ENCODE measurements at places on chromosomes 1 and 21.

DNA sequence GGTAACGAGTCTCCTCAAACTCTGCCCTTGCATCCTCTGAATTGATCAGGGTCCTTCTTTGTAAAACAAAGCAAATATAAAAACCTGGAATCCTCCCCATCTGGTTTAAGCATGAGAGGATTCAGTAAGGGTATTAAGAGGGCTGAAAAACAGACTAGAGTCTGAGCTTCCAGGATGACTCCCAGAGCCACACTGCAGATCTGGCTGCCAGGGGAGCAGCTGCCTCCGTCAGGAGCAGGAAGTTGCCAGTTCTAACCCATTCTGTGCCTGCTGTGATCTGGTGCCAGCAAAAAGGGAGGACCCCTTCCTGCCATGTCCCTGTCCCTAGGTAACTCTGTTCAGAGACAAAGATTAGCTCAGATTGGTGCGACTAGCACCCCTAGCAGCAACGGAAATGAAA lies 27.5 kb downstream of the SERTAD4 start:
- DNase-seq, result no peak

DNA sequence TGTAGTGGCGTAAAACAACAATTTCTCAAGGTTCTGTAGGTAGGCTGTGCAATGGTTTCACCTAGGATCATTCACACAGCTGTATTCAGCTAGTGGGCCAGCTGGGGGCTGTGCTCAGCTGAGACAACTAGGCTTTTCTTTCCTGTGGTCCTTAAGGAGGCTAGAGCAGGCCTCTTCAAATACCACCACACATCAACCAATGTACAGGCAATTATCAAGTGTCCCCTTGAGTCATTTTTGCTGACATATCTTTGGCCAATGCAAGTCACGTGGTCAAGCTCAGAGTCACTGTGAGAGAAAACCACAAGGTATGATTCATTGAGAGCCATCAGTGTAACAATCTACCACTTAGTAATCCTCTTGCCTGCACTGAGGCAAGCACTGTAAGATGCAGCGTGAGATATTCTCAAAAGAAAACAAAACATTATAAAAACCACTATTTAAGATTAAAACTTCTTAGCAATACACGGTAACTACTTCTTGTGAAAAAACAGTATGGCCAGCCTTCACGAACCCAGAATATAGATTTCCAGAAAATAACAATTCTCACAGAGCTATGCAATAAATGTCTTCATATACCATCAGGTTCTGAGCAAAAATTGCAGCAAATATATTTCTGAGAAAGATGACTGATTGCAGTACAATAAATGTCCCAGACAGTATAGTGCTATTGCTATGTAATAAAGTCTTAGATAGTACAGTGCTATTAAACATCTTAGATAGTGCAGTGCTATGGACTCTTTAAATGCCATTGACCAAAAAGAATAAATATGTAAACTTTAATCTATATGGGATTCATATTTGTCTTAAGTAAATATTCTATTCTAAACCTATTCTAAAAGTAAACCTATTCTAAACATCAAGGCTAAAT lies 55.3 kb downstream of the NME7 start:
- DNase-seq, result peak; percentile 11

GRCh38 chr21:41059871-41060270 lies 108.1 kb upstream of the BACE2 start:
- DNase-seq, result no peak

DNA sequence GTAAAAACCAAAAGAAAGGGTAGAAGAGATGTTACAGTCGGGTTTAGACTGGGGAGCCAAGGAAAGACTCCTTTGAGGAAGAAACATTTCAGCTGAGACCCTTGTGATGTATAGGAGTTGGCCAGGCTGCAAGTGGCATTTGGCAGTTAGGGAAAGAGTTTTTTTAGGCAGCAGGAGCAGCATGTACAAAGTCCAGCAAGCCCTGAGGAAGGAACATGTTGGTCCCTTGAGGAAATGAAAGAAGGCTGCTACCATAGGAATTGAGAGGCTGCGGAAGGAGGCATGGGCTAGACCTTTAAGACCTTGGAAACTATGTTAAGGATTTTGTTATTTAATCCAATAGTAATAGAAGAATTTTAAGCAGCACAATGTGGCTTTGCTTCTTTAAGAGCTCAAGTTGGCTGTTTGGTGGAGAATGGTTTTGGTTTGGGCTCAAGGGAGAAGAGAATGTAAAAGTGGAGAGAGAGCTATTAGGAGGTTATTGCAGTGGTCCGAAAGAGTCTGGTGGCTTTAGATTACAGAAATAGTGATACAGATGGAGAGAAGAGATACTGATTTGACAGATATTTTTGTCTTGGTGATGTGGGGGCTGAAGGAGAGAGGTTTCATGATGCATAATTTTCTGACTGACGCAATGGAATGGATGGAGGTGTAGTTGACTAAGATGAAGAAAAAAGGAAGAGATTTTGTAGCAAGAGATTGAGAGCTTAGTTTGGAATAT lies 26.6 kb downstream of the SMAP2 start:
- DNase-seq, result no peak

- DNase-seq, result no peak
These were observed 363.6 kb upstream of the VAMP3 start for GRCh38 chr1:7407544-7407895.

- no peak for DNase-seq
These were observed 2.2 kb downstream of the TMED5 start for GRCh38 chr1:93177991-93178390.

GRCh38 chr1:38819040-38819439 lies 40.5 kb downstream of the RRAGC start:
- no peak for DNase-seq

- DNase-seq, result no peak
These were observed 40.3 kb downstream of the CD247 start for GRCh38 chr1:167477986-167478385.

DNA sequence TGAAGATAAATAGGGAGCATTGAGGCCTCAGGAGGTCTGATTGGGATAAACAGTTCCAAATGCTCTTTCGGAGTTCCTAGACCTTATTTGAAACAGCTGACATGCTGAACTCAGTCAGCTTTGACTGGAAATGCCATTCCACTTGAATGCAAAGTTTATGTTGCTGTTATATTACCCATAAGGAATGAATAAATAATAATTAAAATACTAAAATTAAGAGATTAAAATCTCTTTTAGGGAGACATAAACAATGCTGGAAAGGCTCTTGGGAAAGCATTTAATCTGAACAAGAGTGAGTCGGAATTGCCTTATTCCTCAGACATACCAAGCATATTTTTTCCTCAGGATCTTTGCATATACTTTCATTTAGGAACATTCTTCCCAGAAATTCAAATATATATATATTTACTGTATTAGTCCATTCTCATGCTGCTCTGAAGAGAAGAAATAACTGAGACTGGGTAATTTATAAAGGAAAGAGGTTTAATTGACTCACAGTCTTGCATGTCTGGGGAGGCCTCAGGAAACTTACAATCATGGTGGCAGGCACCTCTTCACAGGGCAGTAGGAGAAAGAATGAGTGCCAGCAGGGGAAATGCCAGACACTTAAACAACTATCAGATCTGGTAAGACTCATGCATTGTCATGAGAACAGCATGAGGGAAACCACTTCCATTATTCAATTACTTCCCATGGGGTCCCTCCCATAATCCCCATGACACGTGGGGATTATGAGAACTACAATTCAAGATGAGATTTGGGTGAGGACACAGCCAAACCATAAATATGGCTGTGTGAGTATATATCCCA lies 318.2 kb upstream of the PLXNA2 start:
- DNase-seq, result no peak

DNA sequence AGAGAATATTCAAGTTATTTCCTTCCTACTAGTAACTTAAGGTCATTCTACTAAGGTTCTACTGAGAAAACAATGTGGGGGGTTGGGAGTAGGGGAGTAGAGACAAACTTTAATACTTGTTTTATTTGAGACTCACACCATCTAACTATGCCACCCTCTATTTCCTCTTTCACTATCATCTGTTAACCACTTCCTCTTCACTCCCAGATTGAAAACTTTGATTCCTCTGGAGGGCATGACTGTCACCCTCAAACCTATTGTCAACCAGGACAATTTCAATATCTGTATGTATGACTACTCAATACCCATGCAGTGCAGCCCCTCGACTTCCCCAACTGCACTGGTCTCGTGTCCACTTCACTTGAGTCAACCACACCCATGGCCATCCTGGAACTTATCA lies 165.6 kb upstream of the POGK start:
- no peak for DNase-seq

DNA sequence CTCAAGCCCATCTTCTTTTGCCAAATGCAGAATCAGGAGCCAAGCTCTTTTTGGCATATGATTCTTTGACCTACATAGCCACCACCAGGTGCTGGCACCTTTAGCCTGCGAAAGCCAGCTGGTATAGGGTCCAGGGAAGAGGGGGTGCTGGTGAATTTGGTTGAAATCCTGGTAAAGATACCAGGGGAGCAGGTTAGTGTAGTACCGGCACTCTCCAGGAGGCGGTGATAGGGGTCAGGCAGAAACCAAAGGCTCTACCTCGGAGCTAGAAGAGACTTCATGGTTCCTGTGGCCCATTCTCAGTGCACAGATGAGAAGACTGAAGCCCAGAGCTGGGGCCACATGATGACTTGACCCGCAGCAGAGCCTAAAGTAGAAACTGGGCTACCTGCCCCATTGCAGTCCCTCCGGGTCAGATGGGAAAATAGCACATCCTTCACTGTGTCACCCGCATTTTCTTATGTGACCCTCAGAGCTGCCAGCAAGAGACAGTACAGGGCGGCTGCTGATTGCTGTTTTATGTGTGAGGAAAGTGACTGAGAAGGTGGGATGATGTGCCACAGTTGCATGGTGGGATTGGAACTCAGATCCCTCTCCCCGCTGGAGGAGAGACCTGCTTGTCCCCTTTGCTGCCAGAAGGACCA lies 36.0 kb upstream of the IL19 start:
- DNase-seq, result peak; percentile 71

- DNase-seq, result no peak
These were observed 42.0 kb upstream of the PALMD start for GRCh38 chr1:99603699-99604560.

DNA sequence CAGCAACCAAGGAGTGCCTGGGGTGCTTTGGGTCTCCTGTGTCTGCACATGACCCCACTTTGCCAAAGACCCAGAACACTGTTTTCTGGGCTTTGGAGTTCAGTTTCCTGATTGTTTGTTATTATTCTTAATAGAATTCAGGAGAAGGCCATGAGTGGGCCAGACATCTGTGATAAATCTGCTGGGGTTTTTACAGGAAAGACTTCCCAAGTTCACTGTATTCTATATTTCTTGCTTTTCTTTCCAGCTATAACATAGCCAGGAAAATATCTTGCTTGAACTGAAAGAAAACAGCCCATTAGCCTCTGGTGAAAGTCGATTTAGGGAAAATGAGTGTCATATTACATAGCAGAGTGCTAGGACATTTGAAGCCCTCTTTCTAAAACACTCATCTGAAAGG lies 345.1 kb upstream of the USP24 start:
- DNase-seq, result no peak

DNA sequence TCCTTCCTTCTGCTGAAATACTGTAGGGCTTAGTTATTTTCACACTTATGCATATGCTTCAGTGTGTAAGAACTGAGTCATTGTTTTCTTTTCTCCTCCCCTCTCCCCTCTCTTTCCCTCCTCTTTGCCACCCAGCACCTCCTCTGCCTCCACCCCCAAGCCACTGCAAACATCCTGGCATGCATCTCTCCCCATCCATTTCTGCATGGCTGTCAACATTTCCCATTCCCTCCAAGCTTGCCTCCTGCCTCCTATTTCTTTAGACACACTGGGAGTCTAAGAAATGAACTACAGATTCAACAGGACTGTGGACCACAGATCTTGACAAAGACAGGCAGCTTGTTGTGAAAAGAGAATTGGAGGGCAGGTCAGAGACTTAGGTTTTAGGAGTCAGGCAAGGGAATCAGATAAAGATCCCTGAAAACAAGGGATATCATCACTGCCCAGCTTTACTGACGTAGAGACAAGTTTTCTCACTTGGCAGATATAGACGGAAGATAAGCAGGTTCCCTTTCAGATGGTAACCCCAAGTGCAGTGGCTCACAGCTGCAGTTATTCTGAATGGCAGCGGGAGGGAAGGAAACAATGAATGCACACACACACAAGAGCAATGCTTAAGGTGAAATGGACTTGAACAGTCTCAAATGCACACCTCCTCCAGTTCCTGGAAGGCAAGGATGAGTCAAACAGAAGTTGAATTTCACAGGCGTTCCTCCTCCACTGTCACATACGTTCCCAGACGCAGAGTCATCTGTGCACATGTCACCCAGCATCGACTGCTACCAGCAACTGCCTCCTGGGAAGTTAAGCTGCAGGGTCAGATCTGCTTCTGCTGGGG lies 56.1 kb downstream of the HIVEP3 start:
- DNase-seq, result no peak

GRCh38 chr1:19489996-19490395 lies 4.7 kb upstream of the CAPZB start:
- DNase-seq, result no peak

DNA sequence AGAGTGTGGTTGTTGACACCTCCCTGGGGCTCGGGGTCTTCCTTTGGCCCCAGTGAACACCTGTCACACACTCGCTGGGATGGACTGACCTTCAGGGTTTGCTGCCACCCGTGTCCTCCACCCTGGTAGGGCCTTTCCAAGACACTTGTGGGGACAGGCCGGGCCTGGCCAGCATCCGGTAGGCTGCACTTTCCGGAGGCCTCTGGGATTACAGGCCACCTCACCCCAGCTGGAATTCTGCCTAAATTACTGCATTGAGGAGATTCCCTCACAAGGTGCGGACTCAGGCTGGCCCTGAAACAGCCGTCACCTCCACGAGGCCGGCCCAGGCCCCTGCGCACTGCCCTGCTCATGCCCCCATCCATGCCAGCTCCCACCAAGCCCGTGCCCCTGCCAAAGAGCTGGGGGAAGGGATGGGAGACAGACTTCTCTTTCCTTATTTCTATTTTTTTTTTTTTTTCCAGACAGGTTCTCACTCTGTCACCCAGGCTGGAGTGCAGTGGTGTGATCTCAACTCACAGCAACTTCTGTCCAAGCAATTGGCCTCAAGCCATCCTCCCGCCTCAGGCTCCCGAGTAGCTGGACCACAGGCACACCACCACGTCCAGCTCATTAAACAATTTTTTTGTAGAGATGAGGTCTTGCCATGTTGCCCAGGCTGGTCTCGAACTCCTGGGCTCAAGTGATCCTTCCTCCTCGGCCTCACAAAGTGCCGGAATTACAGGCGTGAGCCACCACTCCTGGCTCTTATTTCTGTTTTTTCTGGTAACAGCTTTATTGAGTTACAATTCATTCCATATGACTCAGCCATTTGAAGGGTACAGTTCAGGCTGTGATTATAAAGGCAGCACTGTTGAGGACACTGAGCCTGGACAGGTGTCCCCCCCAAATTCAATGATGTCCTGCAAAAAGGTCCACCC lies 11.3 kb downstream of the CSTB start:
- no peak for DNase-seq

GRCh38 chr1:21930080-21930571 lies 7.0 kb downstream of the HSPG2 start:
- DNase-seq, result no peak

GRCh38 chr1:181113059-181113641 lies 24.6 kb downstream of the IER5 start:
- DNase-seq, result no peak

- no peak for DNase-seq
These were observed 83.8 kb upstream of the SSX2IP start for GRCh38 chr1:84773933-84774497.

- peak; percentile 10 for DNase-seq
These were observed 3.2 kb upstream of the SAMD13 start for GRCh38 chr1:84298328-84298683.

GRCh38 chr21:14614287-14614686 lies 68.2 kb upstream of the SAMSN1 start:
- DNase-seq, result no peak
